ENCODE measurements at places on chromosomes 2 and 18. TPM values are rescaled to one million over a fixed set of nuclear protein-coding genes. Genes with fewer than 3 reads are reported as not detected.

The GPBAR1 gene
- 0.24 TPM for total RNA-seq

DNA sequence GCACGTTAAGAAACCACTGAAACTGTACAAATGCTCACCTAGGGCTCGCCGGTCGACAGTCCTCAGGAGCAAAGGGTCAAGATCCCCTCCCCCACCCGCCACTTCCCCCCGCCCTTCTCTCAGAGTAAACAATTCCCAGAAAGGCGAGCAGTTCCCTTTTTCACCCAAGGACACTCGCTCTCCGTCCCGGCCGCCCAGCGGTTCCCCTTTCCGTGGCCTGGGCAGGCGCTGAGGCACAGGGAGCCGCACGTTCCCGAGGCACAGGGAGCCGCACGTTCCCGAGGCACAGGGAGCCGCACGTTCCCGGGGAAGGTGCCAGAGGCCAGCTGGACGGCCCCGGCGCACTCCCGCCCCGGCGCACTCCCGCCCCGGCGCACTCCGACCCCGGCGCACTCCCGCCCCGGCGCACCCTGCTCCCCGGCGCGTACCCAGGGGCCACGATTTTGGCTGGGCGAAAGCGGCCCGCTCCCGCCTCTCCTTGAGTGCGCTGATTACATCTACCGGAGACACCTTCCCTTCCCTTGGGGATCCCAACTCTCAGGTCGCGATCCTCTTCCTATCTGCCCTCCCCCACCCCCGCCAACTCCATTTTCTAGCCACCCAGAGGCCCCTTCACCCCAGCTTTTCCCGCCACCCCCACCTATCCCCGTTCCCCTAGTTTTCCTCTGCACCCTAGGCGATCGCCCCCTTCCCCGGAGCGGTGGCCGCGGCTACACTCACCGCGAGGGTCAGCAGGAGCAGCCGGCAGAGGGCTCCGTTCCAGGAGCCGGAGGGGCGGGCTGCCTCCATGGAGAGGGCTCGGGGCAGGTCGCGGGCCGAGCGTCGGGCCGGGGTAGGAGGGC is 817 bp downstream of the DSC2 start:
- no peaks in the 10 kb centered on the region for H3K4me1 ChIP-seq
- peak; percentile 6 for DNase-seq
- H3K36me3 ChIP-seq: no peaks in the 10 kb centered on the region
- H3K27ac ChIP-seq: no peak overlapping the region
- H3K4me3 ChIP-seq: peak overlapping the region; percentile 66

DNA sequence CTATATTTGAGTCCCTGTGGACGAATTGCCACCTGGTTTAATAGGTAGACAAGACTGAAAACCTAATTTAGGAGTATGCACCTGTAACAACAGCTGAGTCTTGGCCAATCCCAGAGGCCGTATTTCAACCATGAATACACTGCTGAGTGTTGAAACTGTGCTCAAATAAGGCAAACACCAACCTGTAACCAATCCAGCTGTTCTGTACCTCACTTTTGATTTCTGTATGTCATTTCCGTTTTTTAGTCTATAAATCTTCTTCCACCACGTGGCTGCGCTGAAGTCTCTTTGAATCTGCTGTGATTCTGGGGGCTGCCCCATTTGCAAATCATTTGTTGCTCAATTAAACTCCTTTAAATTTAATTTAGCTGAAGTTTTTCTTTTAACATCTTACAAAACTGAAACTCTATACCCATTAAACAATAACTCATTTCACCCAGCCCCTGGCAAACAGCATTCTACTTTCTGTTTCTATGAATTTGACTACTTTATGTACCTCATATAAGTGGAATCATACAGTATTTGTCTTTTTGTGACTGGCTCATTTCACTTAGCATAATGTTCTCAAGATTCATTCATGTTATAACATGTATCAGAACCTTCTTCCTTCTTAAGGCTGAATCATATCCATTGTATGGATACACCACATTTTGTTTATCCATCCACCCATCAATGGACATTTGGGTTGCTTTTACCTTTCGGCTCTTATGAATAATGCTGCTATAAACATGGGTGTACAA is 7.5 kb upstream of the YPEL5 start:
- H3K4me1 ChIP-seq: peaks cover 20% of the 10 kb centered on the region
- DNase-seq: peak; percentile 31
- H3K4me3 ChIP-seq: peak overlapping the region; percentile 37
- H3K27me3 ChIP-seq: no peaks in the 10 kb centered on the region
- peak overlapping the region; percentile 84 for H3K27ac ChIP-seq

GRCh38 chr2:119198240-119198840 is 25.3 kb upstream of the STEAP3 start:
- H3K36me3 ChIP-seq: no peaks in the 10 kb centered on the region
- no peaks in the 10 kb centered on the region for H3K4me1 ChIP-seq
- H3K27me3 ChIP-seq: peaks cover 41% of the 10 kb centered on the region
- H3K4me3 ChIP-seq: no peak overlapping the region
- no peak overlapping the region for H3K27ac ChIP-seq

- no peaks in the 10 kb centered on the region for H3K4me1 ChIP-seq
- peaks cover 17% of the 10 kb centered on the region for H3K27me3 ChIP-seq
- H3K36me3 ChIP-seq: no peaks in the 10 kb centered on the region
Measured at GRCh38 chr2:71291398-71291797, 40.2 kb upstream of the ZNF638 start.

GRCh38 chr2:8666581-8666980 is 15.3 kb upstream of the ID2 start:
- no peak overlapping the region for H3K27ac ChIP-seq
- DNase-seq: no peak
- H3K27me3 ChIP-seq: peaks cover 14% of the 10 kb centered on the region
- peaks cover 20% of the 10 kb centered on the region for H3K4me1 ChIP-seq
- no peaks in the 10 kb centered on the region for H3K36me3 ChIP-seq

- H3K27ac ChIP-seq: peak overlapping the region; percentile 86
- peaks cover 32% of the 10 kb centered on the region for H3K27me3 ChIP-seq
- H3K4me3 ChIP-seq: peak overlapping the region; percentile 24
- peaks cover 16% of the 10 kb centered on the region for H3K36me3 ChIP-seq
Measured at GRCh38 chr2:241863536-241863954, 4.9 kb upstream of the PDCD1 start.

The SNTG2 gene
- total RNA-seq: 3.6 TPM

GRCh38 chr2:56185101-56185581 is 1.4 kb downstream of the CCDC85A start:
- no peak for DNase-seq
- peaks cover 77% of the 10 kb centered on the region for H3K27me3 ChIP-seq
- H3K36me3 ChIP-seq: no peaks in the 10 kb centered on the region
- H3K4me3 ChIP-seq: no peak overlapping the region

- H3K27me3 ChIP-seq: no peaks in the 10 kb centered on the region
- no peak overlapping the region for H3K4me3 ChIP-seq
- H3K4me1 ChIP-seq: no peaks in the 10 kb centered on the region
Measured at GRCh38 chr2:53646788-53647187, 120.8 kb upstream of the CHAC2 start.

The CCDC68 gene
- not detected for total RNA-seq

GRCh38 chr2:55649211-55649610 is 31.8 kb upstream of the PPP4R3B start:
- H3K4me3 ChIP-seq: no peak overlapping the region
- peaks cover 24% of the 10 kb centered on the region for H3K36me3 ChIP-seq
- H3K27ac ChIP-seq: no peak overlapping the region
- no peaks in the 10 kb centered on the region for H3K27me3 ChIP-seq
- DNase-seq: no peak
- H3K4me1 ChIP-seq: no peaks in the 10 kb centered on the region

DNA sequence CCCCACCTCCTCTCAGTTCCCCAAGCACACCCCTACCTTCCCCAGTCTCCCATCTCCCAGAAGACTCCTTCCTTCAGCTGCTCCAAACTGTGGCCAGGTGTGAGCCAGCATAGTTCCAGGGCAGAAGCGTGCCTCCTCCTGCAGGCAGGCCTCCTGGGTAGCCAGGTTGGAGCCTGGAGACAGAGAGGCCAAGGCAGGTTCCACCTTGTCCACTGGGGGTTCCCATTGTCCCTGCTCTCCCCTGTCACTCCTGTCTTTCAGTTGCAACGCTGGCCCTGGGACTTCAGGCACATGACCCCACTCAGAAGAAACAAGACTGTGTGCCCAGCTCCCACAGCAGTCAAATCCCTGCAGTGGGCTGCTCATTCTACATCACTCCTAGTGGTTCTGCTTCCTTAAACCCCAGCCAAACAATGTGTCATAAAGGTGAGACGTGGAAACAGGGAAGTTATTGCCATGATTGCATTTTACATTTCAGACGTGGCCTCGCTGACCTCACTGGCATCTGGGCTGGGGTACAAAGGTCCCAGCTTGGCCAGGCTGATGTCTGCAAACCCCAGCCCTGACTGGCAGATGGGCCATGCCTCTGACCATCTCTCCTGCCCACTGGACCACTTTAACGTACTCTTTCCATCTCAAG is 96.5 kb upstream of the BOD1L2 start:
- no peak overlapping the region for H3K27ac ChIP-seq
- H3K4me3 ChIP-seq: no peak overlapping the region
- H3K4me1 ChIP-seq: no peaks in the 10 kb centered on the region

DNA sequence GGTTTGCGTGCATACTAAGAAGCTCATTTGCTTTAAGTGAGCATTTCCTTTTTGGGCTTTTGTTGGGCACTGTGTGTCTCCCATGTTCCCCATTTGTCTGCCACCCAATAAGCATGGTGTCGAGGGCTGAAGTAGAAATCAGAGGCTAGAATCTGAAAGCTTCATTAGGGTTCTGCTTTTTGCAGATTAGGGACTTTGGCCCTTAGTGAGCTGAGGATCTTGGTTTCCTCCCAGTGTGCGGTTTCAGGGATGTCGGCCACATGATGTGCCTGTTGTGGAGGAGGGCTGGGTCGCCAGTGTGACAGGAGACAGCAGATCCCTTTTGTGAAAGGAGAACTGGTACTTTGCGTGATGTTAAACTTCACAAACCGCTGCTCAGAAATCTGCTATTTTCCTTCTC is 41.1 kb downstream of the PLEKHB2 start:
- no peak for DNase-seq
- peaks cover 11% of the 10 kb centered on the region for H3K36me3 ChIP-seq
- no peak overlapping the region for H3K4me3 ChIP-seq
- no peak overlapping the region for H3K27ac ChIP-seq

The BZW1 gene
- total RNA-seq: 549 TPM
